ENCODE measurements at places on chromosomes 1 and 21. TPM values are rescaled to one million over a fixed set of nuclear protein-coding genes. Genes with fewer than 3 reads are reported as not detected.

Gene CD84
- total RNA-seq, result not detected

DNA sequence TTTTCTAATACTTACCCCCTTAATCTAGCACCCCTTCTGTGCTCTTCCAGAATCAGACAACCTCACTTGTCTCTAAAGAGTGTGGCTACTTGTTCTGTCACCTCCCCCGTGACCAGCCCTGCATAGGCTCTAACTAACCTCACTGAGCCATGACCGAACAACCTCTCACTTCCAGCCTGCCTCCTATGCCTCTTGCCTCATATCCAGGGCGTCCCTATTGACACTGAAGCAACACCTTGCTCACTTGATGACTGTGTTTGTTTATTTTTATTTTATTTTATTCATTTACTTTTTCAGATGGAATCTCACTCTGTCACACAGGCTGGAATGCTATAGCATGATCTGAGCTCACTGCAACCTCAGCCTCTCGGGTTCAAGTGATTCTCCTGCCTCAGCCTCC, 235.1 kb upstream of the B3GALT2 start:
- no peak for DNase-seq

Gene NEXN
- total RNA-seq, result 11.6 TPM

Gene LCE2C
- total RNA-seq, result not detected

DNA sequence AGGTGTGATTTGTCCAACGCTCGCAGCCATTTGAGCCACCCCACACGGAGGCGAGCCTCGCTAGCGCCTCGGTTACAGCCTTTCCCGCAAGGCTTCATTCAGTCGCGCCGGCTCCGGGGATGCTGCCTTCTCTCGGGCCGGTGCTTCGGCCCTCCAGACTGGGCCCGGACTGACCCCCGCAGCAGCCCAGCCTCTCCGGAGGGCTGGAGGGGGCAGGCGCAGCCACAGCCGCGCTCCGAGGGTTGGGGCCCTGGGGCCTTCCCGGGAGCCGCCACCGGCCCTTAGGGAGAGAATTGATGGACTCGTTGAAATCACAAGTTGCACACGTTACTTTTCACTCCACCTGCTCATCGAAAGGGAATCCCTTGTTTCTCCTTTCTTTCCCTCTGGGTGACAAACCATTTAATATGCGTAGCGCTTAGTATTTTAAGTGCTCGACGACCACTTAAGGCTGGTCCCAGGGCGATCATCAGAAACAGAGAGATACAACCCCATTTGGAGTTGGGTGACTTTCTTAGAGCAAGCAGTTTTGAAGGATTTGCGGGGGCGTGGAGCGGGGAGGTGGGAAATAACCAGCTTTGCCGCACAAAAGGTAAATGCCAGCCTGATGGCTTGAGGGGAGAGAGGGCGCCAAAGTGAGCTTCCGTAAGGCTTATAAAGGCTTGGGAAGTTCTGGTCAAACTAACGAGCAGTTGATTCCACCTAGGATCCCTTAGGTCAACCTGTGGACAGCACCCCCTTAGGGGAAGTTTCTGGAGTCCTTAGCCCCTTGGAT, 24.6 kb upstream of the ENAH start:
- no peak for DNase-seq

Gene MR1
- total RNA-seq, result 7.1 TPM

DNA sequence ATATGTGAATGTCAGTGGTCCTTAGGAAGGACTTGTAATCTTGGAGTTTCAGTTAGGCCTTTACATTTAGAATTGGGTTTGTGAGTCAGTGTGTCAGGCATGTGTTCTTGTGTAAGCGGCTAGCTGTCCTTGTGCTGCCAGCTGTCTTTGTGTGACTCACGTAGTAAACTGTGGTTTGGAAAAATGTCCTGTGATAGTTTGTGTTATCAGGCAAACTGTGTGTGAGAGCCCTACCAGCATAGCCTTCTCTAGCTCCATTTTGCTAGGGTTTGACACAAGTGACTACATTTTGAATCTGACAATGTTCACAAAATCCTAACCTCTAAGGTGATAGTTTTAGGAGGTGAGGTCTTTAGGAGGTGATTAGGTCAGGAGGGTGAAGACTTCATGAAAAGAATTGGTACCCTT, 6.9 kb upstream of the SLC35D1 start:
- DNase-seq, result peak; percentile 94

Data from Daoy (cell line).